ENCODE measurements at places on chromosomes 5 and 9. TPM values are rescaled to one million over a fixed set of nuclear protein-coding genes. Genes with fewer than 3 reads are reported as not detected.
A peak's percentile ranks its signal among the peaks of the same experiment; 100 is the strongest.

Gene HTR1A
- not detected for total RNA-seq

Gene LRRC19
- total RNA-seq: not detected

Gene BTNL3
- total RNA-seq: 0.16 TPM

- H3K27ac ChIP-seq: peak overlapping the region; percentile 16
- H3K4me1 ChIP-seq: peaks cover 19% of the 10 kb centered on the region
- H3K4me3 ChIP-seq: no peak overlapping the region
- H3K27me3 ChIP-seq: no peaks in the 10 kb centered on the region
Observed at GRCh38 chr9:92706218-92706940, 36.4 kb upstream of the IPPK start.

DNA sequence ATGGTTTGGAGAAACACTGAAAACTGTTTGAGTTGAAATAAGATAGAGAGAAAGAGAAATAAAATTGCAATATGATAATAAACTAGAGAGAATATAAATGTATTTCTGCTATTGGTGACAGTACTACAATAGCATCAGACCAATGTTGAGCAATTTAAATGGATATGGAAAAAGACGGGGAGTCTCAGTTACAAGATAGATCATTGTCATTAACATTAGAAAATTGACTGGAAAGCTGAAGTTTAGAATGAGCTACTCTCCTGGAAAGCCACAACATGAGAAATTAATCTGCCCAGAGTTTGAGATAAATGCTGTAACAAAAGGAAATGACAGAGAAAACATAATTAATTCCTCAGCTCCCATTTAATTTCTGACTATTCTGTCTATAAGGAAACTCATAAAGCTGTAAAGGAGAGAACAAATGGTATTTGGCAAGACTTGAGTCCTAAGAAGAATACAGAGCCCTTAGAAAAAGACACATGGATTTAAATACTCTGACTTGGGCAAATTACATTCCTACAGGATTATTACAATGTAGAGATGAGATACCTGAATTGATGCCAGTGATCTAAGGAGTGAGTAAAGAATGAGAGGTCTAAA, 624.5 kb upstream of the CHD1 start:
- no peak overlapping the region for H3K27ac ChIP-seq
- no peaks in the 10 kb centered on the region for H3K4me1 ChIP-seq
- H3K36me3 ChIP-seq: no peaks in the 10 kb centered on the region
- no peak overlapping the region for H3K4me3 ChIP-seq

- H3K27ac ChIP-seq: no peak overlapping the region
- no peak overlapping the region for H3K4me3 ChIP-seq
- H3K27me3 ChIP-seq: peaks cover 7% of the 10 kb centered on the region
- DNase-seq: no peak
- H3K4me1 ChIP-seq: no peaks in the 10 kb centered on the region
Observed at GRCh38 chr9:134783699-134784039, 96.9 kb upstream of the FCN2 start.

GRCh38 chr5:181044662-181045305, 4.7 kb downstream of the BTNL9 start:
- H3K36me3 ChIP-seq: no peaks in the 10 kb centered on the region
- H3K4me3 ChIP-seq: no peak overlapping the region
- DNase-seq: no peak

- peaks cover 9% of the 10 kb centered on the region for H3K4me1 ChIP-seq
- peaks cover 63% of the 10 kb centered on the region for H3K27me3 ChIP-seq
Observed at GRCh38 chr5:33934176-33934575, 2.0 kb upstream of the RXFP3 start.

GRCh38 chr5:92944337-92944736, 636.7 kb downstream of the NR2F1-AS1 start:
- no peak for DNase-seq
- no peaks in the 10 kb centered on the region for H3K4me1 ChIP-seq
- no peak overlapping the region for H3K4me3 ChIP-seq
- no peaks in the 10 kb centered on the region for H3K27me3 ChIP-seq

- no peak for DNase-seq
- H3K4me1 ChIP-seq: no peaks in the 10 kb centered on the region
- H3K4me3 ChIP-seq: no peak overlapping the region
Observed at GRCh38 chr9:18472841-18473251, 1.1 kb upstream of the ADAMTSL1 start.

DNA sequence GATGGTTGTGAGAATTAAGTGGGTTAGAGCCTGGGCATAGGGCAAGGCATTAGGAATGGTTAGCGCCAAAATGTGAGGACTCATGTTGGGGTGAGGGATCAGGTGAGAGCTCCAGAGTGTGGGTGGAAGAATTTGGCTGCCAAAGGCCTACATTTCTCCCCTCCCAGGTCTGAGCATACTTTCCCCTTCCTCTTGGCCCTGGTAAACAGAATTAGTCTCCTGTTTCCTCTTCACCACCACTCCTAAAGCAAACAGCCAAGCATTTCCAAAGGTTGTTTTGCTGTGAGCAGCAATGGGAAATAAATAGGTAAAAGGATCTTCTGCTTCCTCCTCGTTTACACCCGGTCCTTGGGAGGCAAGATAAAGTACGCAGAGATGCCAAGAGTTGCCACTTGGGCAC, 132.5 kb downstream of the ZSWIM6 start:
- H3K36me3 ChIP-seq: no peaks in the 10 kb centered on the region
- H3K4me3 ChIP-seq: no peak overlapping the region
- no peak for DNase-seq
- no peak overlapping the region for H3K27ac ChIP-seq
